ENCODE measurements at places on chromosomes 5 and 9.

DNA sequence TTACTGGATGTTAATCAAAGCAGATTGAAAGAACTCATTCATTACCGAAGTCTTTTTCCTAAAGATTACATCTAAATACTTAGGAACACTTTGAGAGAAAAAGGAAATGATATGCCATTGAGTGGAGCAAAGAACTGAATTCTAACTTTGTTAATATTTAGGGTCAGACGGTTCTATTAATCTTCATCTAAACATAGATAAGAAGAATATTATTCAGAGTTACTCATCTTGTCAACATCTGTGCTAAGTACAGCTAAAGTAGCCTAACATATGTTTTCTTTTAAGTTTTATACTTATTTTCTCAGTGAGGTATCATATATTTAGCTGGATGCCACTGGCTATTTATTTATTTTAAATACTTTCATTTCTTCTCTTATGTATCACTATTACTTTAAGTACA lies 1763.7 kb downstream of the EFNA5 start:
- DNase-seq = no peak

- DNase-seq = no peak
Observed at GRCh38 chr5:114634517-114634916, 272.6 kb downstream of the KCNN2 start.

DNA sequence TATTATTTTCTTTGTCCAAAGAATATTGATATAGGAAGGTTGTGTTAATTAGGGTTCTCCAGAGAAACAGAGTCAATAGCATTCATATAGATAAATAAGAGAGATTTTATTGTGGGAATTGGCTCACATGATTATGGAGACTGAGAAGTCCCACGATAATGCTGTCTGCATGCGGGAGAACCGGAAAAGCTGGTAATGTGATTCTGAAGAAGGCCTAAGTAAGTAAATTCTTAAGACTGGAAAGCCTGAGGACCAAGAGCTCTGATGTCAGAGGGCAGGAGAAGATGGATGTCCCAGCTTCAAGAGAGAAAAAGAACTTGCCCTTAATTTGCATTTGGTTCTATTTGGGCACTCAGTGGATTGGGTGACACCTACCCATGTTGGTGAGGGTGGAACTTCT lies 307.4 kb upstream of the C9orf72 start:
- DNase-seq = no peak

GRCh38 chr9:80605129-80605528 lies 1033.4 kb downstream of the TLE4 start:
- no peak for DNase-seq

DNA sequence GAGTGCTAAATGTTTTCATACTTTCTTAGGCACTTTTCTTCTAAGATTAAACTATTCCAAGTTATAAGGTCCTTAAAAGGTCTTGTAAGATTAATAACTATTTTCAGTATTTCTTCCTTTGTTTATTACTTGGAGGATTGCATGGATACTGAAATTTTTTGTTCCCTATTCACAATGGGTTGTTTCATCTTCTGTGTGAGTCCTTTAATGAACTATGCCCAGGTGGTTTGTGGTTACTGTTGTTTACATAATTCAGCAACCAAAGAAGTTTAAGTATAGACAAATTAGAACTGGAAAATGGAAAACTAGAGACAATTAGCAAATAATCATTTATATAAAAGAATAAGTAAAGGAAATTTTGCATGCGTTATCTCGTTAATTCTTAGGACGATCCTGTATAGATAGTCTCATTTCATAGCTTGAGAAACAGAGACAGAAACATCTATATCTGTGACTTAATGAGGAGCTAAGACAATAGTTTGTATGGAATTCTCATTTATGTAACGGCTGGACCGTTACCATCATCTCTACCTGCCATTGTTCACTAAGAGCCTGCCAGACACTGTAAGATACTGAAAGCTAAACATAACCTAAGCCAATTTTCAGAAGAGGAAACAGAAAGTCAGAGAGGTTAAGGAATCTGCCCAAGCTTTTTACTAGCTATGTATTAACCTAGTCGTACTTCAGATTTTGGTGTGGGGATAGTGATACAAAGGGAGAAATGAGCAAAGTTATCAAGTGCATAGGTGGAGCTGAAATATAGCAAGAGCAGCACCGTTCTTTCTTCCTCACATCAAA lies 148.2 kb downstream of the PAM start:
- DNase-seq = no peak

DNA sequence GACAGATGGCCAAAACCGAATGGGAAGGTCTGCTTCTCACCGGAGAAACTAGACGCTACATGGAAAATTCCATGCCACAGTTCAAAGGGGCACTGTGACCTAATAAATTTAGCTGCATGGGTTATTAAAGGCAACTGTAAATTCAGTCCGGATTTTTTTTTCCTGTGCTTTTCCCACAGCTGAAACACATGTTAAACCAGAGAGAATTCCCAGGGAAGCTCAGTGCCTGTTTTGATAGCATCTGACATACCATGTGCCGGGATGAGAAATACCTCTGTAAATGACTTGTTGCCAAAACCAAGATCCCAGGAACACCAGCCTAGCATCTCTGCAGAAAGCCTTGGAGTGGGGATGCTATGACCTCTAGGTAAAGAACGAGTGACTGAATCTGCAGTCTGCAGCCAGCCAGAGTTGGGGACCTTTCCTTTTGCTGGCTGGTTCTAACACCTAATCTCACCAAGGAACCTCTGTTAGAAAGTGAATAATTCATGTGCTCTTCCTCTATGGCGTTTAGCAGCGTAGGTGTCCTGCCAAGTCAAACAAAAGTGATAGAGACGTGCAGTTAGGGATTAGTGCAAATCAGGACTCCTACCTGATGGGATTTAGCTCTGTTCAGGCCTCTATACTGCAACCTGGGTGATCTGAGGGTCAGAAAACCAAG lies 77.9 kb downstream of the SLIT3 start:
- DNase-seq = no peak

DNA sequence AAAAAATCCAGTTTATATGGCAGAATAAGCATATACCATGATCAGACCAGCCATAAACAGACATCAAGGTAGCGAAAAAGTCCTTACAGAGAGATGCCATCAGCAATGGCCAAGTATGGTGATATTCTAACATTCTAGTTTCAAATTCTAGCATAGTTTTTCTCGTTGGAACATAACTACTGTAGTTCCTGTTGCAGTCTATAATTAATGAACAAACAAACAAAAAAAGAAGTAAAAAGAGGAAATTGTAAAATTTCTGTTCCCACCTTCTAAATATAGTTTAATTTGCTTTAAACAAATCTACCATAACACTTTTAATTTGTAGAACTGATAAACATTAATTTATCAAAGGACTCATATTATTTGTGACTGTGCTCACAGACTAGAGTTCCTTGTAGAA lies 9.9 kb upstream of the CD180 start:
- DNase-seq = no peak

GRCh38 chr5:148933903-148934432 lies 107.6 kb downstream of the ADRB2 start:
- no peak for DNase-seq

DNA sequence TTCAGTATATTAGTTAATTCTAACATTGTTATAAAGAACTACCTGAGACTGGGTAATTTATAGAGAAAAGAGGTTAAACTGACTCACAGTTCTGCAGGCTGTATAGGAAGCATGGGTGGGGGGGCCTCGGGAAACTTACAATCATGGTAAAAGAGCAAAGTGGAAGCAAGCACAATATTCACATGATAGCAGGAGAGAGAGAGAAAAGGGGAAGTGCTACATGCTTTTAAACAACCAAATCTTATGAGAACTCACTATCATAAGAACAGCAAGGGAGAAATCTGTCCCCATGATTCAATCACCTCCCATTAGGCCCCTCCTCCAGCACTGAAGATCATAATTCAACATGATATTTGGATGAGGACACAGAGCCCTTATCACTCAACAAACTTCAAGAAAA lies 324.9 kb downstream of the ZNF608 start:
- DNase-seq = no peak

GRCh38 chr5:130605234-130605633 lies 559.8 kb downstream of the HINT1 start:
- DNase-seq = no peak

DNA sequence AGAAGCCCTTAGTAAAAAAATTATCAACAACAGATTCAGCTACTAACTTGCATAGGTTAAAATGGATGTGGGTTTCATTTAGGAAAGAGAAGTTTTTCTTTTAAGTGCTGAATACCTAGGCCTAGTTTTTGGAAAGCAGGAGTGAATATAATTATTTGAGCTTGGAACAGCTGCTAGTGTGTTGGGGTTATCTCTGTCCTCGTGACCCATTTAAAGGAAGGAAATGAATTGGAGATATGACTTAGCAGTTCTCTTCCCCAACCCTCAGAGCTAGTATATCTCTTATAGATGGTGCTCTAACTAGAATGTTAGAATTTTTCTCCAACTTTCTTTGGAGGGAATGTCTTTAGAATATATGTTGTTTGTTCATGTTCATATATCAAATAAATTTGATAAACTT lies 38.6 kb downstream of the ZNF366 start:
- no peak for DNase-seq

GRCh38 chr5:123696921-123697341 lies 185.0 kb downstream of the CSNK1G3 start:
- no peak for DNase-seq

GRCh38 chr5:141518618-141519015 lies 29.7 kb downstream of the PCDHGC5 start:
- DNase-seq = no peak

DNA sequence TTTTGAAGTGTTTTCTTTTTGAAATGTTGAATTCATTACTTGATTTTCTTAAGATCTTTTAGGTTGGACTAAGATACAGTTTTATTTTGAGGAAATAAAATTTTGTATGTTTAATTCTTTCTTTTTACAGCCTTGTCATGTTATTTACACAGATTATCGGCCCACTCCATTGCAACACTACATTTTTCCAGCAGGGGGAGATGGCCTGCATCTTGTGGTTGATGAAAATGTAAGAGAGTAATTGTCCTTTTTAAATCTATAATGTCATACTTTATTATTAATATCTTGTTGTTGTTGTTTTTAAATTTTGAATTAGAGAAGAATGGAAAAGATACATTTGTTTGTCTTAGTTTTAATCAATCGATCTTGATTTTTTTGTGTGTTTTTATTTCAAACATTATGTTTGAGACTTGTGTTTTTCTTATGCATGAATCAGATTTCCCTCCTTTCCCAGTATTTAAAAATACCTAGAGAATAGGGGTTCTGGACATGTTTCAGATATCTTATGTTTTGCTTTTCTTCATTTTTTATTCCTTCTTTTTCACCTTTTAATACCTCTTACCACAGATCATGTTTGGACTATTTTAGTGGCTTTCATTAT lies 36.7 kb downstream of the MTREX start:
- DNase-seq = no peak

DNA sequence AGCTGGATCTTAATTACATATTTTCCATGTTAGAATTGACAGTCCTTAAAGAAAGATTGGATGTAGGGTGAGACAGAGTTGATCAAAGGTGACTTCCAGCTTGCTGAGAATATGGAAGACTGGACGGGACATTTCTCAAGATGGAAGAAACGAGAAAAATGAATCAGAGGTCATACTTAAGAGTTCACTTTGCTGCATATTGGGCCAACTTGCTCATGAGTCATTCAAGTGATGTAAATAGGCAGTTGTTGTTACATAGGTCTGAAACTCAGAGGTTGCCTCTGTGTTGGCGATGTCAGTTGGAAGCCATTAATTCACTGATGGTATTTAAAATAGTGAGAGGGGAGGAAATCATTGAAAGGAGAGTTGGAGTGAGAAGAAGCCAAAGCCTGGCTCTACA lies 132.8 kb downstream of the CD180 start:
- DNase-seq = no peak

- DNase-seq = no peak
Observed at GRCh38 chr5:172837640-172838039, 3.6 kb downstream of the ERGIC1 start.

DNA sequence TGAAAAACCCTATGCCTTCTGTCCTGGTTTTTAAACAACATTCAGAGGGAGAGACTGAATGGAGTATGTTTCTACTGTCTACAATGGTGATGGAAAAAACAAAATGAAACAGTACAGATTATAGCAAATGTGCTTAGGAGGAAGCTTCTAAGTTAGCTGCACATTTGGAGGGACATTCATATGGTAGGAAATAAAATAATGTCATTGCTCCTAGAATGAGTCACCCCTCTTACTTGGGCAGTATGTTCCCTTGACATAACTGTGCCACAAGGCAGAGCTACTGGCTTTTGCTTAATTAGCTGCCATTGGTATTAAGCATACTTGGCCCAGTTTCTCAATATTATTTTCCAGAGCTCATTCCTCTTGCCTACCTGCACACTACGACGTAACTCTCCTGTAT lies 128.9 kb downstream of the GDNF start:
- no peak for DNase-seq

- no peak for DNase-seq
Observed at GRCh38 chr5:62371409-62371808, 32.3 kb downstream of the DIMT1 start.

- no peak for DNase-seq
Observed at GRCh38 chr9:86093788-86094555, 5.4 kb downstream of the GOLM1 start.

- DNase-seq = no peak
Observed at GRCh38 chr9:125515983-125516940, 190.7 kb downstream of the MAPKAP1 start.

DNA sequence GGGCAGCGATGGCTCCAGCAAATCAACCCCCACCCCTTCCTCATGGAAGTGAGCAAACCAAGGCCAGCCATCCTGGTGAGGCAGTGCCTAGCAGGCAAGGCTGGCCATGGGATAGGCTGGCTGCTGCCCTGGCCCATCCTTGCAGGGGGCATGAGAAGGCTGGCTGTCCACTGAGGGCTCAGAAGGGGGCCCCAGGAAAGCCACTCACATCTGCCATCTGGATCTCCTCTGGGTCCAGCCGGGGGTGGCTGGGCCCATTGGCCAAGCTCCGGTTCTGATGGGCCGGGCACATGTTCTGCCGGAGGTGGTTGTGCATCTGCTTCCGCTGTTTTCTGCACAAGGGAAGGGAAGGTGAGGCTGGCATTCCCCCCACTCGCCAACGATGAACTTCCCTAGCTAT lies 57.1 kb downstream of the PSD2 start:
- DNase-seq = no peak

- no peak for DNase-seq
Observed at GRCh38 chr9:130432796-130433167, 12.0 kb upstream of the ASS1 start.

- DNase-seq = no peak
Observed at GRCh38 chr5:23302438-23302837, 205.0 kb upstream of the PRDM9 start.

DNA sequence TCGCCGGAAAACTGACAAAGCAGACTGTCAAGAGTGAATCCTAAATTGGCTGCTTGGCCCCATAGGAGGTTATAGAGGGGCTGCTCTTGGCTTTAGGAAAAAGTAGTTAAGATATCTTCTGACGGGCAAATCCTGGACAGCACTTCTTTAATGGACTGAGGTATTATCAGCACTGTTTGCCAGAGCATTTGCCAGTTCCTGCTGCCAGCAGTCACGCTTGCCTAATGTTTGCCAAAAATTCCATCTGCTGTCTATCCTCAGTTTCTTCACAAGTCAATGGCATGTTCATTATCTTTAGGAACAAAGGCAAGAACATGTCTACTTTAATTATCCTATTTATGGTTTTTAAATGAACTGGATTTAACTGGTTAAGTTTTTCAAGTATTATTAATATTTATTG lies 25.8 kb upstream of the SREK1 start:
- DNase-seq = no peak

Measured in NCI-H524 treated with DMSO at 0.1 percent for 48 hours (cell line).